ENCODE measurements at places on chromosomes 3 and 15.

- DNase-seq: no peak
Observed at GRCh38 chr15:59609730-59610712, 1.6 kb upstream of the GCNT3 start.

GRCh38 chr3:161265916-161266571 lies 44.9 kb downstream of the NMD3 start:
- DNase-seq: no peak

DNA sequence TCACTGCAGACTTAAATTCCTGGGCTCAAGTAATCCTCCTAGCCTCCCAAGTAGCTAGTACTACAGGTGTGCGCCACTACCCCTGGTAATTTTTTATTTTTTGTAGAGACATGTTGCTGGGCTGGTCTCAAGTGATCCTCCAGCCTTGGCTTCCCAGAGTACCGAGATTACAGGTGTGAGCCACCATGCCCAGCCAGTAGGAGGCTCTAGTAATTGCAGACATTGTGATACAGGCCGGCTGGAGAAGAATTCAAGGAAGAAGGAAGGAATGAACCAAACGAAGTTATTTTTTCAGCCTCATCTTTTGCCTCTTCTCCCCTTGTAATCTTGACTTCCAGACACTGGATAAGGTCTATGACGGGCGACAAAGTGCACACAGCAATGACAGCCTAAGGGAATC lies 3.2 kb upstream of the PPP4R2 start:
- no peak for DNase-seq

- no peak for DNase-seq
Observed at GRCh38 chr3:13512451-13512850, 32.3 kb downstream of the HDAC11 start.

- no peak for DNase-seq
Observed at GRCh38 chr15:73983211-73983727, 8.8 kb downstream of the STOML1 start.

- no peak for DNase-seq
Observed at GRCh38 chr3:10306156-10306555, 13.4 kb upstream of the GHRL start.

DNA sequence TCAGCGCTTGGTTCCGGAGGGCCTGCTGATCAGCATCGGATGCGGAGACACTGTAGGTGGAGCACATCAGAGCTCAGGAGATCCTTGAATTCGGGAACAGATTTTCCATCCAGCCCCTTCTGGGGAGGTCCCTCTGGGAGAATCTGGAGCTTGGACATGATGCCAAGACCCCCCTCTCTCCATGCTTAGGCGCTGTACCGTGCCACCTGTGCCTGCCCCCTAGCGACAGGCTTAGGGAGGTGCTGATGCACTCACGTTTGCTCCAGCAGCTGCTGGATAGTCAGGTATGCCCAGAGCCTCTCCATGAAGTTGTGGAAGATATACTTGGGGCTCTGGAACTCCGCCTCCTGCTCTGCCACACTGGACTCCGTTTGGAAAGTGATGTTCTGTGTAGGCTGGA lies 9.7 kb downstream of the ITIH4 start:
- no peak for DNase-seq

DNA sequence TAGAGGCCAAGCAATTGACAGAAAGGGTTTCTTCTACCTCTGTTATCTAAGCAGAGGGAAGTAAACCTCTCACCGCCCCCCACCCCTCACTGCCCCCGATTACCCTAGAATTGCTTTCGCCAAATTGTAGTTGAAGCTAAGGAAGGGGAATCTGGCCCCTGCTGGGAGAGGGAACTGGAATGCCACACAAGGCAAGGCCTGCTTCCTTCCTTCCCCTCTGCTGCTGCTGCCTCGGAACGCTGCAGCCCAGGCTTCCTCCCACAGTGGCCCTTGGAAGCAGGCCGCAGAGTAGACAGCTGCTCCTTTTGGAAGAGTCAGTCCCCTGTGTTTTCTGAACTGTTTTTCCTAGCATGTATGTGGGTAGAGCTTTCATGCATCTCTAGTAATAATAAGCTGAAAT lies 21.6 kb downstream of the RLBP1 start:
- DNase-seq: no peak

DNA sequence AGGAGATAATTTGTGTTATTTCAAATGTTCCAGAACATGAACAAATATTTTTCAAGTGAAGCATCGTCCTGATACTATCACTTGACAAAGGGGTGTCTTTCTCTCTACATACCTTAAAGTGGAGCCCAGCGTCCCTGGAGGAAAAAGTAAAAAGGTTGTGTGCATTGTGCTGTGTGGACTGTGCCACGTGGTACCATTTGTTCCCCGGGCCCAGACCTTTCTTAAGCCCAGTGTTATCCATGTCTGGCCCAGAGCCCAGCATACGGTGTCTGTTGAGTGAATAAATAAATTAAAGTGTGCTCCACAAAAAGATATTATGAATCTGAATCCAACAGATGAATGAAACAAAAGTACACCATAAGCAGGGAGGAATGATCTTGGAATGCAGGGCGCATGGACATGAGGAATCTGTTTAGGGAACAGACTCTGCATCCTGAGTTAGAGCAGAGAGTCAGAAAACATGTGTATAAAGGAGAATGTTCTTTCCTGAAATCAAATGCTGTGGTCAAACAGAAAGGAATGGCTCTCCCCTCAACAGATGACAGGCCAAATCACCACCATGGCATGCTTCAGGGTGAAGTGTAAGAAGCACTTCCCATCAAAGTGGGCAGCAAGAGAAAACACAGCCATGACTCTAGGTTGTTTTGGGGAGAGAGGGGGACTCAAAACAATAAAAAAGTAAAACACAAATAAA lies 8.1 kb upstream of the PRSS50 start:
- DNase-seq: no peak

DNA sequence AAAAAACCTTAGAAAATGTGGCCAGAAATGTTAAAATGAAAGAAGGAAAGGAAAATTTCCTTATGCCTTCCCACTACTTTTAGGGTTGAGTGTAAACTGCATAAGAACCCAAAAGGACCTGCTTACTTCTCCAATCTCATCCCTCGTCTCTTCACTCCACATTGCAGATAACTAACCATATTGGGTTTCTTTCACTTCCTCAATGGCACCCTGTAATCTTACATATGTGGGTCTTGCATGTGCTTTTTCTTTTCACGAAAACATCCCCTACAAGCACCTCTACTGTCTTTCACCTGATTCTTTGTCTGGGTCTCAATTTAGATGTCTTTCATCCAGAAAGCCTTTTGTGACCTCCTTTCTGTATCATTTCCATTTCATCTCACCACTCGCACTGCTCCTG lies 23.1 kb downstream of the EOMES start:
- no peak for DNase-seq
